ENCODE measurements at places on chromosomes 2 and 18.

- no peak for DNase-seq
These were observed 35.2 kb downstream of the E2F6 start for GRCh38 chr2:11430729-11431128.

GRCh38 chr2:25259737-25260124 lies 82.0 kb downstream of the DNMT3A start:
- no peak for DNase-seq

DNA sequence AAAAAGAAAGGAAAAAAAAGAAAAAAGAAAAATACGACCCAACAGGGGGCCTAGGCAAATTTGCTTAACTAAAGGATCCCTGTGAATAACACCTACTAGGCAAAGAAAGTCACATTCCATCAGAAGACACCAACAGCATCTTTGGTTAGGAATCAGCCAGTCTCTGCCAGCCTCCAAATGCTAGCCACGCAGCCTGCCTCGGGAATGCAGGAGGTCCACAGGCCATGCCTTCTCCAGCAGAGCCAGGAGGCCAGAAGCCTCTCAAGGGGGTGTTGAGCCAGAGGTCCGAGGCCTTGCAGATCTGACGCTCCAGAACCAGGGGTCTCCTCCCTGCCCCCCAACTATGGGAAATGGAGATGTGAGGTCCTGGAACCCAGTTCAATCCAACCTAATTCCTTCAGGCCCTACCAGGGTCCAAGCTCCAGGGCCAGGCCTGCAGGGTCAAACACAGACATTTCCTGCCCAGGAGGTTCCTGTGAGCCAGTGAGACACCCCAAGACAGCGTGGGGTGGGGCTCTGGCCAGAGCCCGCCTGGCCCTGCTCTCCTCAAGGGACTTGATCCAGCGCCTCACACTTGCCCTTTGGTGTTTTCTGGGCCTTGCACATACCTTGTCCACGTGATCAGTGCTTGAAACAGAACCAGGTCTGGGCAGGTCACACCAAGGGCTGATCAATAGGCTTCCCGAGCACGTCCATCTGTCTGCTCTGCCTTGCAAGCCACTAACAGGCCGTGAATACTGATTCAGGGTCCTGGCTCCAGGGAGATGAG lies 289.6 kb upstream of the ID2 start:
- DNase-seq, result no peak

- no peak for DNase-seq
These were observed 20.6 kb upstream of the TMEM163 start for GRCh38 chr2:134739236-134739878.

DNA sequence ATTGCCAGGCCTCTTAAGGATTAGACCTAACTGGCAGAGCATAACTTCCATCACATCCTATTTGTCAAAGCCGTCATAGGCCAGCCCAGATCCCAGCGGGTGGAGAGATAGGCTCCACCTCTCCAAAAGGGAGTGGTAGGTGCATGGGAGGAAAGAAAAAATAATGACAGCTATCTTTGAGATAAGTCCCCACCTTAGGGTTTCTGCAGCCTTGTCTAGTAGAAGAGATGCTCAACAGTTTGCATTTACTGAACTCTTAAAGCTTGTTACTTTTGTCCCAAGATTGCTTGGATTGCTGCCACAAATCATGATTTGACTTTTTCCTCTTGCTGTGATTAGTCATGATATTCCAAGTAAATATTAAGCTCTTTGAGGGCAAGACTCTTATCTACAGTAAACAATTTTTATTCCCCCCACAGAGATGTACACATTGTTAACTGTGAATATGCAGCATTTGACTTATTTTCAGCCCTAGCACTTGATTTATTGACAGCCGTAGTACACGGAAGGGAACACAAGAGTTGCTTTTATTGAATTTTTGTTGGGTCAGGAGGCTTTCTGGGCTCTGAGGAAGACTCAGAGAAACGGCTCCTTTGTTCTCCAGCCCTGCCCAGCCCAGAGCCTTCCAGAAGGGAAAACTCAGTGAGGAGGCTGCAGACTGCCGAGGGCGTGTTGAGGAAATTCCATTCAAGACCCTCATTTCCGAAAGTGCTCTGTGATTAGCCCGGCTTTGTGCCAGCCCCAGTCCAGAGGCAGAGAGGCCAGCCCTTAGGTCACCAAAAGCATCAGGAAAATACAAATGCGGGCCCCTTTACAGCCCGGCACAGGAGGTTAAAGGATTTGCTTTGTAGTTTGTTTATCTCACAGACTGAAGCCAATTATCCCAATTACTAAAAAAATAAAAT lies 75.5 kb upstream of the ZNF532 start:
- no peak for DNase-seq
